ENCODE measurements at places on chromosomes 1 and 21.

- no peak for DNase-seq
Measured at GRCh38 chr21:31185663-31186062, 147.4 kb upstream of the KRTAP19-8 start.

GRCh38 chr1:241799416-241799815, 48.6 kb upstream of the EXO1 start:
- no peak for DNase-seq

DNA sequence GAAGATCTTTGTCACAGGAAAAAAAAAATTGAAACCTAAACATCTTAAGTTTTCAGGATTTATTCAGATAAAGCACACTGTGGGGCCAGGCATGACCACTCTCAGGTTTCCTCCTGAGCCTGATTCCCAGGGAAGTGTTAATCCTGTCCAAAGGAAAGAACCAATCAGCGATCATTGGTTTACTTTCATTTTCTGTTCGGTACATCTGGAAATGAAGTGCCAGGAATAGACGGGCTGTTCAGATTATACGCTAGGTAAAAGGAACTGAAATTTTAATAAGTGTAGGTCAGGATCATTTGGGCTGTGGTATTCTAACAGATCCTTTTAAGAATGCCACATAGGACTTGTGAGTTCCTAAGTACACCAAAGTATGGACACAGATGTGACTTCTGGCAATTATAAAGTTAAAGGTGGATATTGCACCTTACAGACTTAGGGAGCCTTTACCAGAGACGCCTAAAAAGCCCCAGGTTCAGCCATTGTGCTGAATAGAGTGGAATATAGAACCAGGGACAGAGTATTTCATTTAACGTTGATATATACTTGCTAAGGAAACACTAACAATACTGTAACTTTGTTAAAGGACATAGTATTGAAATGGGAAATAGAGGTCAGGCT, 9.3 kb upstream of the CACYBP start:
- DNase-seq = no peak

DNA sequence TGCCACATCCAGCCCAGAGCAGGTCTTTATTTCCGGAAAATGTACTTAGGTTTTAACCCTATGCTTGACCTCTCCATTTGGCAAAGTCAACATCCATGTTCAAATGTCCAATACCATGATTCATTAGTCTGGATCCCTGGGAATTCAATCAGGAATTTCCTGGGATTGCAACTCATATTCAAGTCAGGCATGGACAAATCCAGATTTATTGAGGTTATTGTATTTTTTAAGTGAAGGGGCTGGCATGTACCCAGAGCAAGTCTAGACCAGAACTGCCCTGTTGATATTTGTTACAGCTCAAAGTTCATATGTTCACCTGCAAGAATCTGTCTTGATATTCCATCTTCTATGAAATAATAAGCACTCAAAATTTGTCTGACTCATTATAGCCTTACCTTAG, 521.1 kb downstream of the ADGRL2 start:
- no peak for DNase-seq

GRCh38 chr1:156591181-156591431, 470 bp upstream of the NAXE start:
- no peak for DNase-seq

- DNase-seq = no peak
Measured at GRCh38 chr1:218384581-218384993, 39.5 kb downstream of the TGFB2 start.

DNA sequence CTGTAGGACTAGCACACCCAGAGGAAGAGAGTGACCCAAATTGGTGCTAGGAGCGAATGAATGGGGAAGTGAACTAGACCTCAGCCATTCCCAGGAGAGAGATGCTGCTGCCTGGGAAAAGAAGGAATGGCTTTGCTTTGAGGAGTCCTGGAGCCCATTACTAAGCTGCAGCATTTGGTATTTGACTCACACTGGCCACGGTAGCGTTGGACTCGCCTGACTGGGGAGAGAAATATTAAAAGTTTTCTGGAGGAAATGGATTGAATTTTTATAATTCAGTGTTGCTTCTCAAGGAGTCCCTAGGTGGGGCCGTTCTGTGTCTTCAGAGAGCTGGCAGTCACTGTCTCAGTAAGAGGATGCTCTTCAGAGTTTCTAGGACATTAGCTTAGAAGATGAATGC, 40.2 kb downstream of the PIK3CD start:
- no peak for DNase-seq

GRCh38 chr21:27721675-27722074, 754.8 kb upstream of the ADAMTS5 start:
- no peak for DNase-seq

DNA sequence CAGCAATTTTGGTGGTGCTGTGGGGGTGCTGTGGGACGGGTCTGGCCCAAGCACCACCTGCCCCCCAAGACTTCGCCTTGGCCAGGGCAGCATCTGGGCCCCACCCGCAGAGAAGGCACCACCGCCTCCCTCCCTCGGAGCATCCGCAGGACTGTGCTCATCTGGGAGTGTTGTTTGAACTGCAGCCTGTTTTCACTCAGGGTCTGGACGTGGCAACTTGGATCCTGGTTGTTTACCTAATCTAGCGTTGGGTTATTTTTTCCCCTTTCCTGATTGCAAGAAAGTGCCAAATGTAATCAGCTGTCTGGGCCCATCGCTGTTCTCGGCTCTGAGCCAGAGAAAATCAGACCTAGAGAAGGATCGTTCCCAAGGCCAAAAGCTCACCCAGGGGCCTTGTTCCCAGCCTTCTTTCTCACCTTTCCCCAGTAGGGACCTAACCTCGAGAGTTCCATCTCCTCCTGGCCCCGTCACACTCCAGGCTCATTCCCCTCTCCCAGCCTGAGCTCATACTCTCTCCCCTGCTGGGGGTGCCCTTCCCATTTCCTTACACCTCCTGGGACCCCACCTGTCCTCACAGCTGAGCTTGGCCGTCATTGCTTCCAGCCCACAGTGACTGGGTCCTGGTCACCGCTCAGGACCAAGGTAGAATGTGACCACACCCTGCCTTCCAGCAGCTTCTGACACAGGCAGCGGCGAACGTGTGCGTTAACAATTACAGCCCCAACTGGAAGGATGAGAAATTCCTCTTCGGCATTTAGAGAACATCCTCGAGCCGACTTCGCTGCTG, 72.0 kb upstream of the FAM20B start:
- no peak for DNase-seq
